ENCODE measurements at places on chromosomes 16 and 17.

GRCh38 chr16:29726845-29727377, 18.9 kb downstream of the C16orf54 start:
- DNase-seq: no peak

DNA sequence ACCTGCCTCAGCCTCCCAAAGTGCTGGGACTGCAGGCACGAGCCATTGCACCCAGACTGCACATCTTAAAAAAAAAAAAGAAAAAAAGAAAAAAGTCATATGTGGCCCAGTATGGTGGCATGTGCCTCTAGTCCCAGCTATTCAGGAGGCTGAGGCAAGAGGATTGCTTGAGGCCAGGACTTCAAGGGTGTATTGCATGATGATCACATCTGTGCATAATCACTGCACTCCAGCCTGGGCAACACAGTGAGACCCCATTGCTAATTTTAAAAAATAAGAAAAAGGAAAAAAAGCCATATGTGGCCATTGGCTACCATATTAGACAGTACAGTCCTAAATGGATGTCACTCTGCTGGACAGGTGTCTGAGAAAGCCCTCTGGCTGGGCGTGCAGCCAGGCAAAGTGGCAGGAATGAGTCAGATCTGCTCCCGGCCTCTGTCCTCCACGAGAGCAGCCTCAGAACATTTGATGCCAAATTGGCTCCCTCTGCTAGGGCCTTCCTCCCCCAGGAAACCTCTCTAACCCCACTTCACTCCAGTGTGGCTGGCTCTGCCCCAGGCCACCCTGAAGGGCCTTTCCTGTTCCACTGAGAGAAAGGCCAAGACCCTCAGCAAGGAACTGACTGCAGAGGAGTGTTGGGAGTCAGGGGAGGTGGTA, 14.7 kb downstream of the CA7 start:
- DNase-seq: no peak

DNA sequence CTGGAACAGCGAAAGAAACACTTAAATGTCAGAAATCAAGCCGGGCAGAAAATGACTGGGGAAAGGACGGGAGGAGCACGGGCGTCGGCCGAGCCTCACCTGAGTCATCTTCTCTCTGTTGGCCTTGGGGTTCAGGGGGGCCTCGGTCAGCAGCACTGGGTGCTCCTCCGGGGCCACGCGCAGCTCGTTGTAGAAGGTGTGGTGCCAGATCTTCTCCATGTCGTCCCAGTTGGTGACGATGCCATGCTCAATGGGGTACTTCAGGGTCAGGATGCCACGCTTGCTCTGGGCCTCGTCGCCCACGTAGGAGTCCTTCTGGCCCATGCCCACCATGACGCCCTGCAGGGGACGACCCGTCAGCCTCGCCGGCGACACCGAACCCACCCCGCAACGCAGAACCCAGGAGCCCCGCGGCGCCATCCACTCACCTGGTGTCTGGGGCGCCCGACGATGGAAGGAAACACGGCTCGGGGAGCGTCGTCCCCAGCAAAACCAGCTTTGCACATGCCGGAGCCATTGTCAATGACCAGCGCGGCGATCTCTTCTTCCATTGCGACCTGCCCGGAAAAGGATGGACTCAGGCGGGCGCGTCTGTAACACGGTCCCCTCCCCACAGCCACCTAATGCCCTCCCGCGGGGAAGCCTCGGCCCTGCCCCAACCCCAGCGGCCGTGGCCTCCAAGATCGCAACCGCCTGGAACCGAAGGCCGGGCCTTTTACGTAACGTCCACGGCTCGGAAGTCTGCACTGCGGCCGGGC, 616 bp downstream of the ACTG1 start:
- no peak for DNase-seq

GRCh38 chr16:15037745-15038144, 18.1 kb downstream of the NTAN1 start:
- DNase-seq: no peak

GRCh38 chr16:989354-989814, 7.8 kb downstream of the SOX8 start:
- no peak for DNase-seq
